BE2C (cell line): ENCODE measurements at places on chromosomes 6 and 20.
A peak's percentile ranks its signal among the peaks of the same experiment; 100 is the strongest.

DNA sequence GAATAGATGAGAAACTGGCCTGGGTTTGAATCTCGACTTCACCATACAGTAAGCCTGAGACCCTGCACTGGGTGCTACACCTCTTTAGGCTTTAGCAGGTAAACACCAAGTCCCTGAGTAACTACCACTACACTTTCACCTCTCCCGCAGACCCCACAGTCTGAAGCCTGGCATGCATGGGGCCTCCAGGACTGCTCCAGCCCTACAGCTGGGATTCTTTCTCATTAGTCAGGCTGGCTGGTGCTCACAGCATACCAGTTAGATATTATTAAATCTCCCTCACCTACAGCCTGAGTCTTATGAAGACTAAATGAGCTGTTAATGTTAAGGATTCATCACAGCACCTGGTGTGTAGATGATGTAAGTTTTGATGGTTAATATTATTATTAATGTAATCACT lies 388.7 kb downstream of the ARHGAP18 start:
- no peak for DNase-seq

GRCh38 chr6:150830439-150831165 lies 34.9 kb upstream of the MTHFD1L start:
- DNase-seq = no peak

- no peak for DNase-seq
These were observed 64.8 kb downstream of the JARID2 start for GRCh38 chr6:15310680-15311079.

- no peak for DNase-seq
These were observed 33.0 kb downstream of the CHRNA4 start for GRCh38 chr20:63328026-63328700.

DNA sequence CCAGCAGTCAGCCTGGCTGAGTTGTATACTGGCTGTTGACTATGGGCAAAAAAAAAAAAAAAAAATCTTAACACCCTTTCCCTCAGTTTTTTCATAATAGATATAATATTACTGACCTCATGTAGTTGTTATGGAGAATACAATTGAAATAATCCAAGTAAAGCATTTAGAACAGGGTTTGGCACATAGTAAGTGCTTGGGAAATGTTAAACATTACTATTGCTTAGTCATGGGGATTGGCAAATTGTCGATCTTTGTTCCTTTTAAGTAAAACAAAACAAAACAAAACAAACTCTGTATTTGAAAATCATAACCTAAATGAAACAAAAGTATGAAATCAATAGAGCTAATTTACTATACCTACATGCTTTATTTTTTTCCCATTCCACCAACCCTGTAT lies 458.4 kb downstream of the GRIK2 start:
- DNase-seq = no peak

- DNase-seq = no peak
These were observed 170.9 kb downstream of the KLHL32 start for GRCh38 chr6:97095311-97095850.

DNA sequence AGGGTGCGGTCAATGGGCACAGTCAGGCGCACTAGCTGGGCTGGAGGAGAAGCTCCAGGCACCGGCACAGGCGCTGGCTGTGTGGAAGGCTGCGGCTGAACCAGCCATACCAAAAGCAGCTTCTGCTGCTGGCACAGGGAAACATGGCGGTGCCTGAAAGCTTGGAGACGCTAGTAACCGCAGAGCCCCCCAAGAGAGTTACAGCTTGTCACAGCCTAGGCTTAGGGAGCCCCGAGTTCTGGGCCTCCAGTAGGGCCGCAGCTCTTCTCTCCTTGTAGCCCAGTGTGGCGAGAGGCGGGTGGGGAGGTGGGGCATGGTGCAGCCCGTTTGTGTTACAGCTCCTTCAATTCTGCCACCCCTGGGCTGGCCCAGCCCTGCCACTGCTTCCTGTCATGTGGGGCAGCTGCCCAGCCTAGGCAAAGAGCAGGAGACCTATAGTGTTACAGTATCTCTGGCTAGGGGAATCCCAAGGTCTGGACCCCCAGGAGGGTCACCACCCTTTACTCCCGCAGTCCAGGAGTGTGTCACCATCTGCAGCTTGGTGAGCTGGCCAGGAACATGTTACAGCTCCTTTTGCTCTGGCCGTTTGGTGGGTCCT lies 58.6 kb upstream of the MANEA start:
- peak; percentile 5 for DNase-seq

GRCh38 chr20:11130554-11131166 lies 456.9 kb upstream of the JAG1 start:
- no peak for DNase-seq

GRCh38 chr6:162999575-163000285 lies 272.0 kb downstream of the PACRG start:
- DNase-seq = no peak

- no peak for DNase-seq
These were observed 138.3 kb upstream of the CDYL start for GRCh38 chr6:4637691-4638433.

DNA sequence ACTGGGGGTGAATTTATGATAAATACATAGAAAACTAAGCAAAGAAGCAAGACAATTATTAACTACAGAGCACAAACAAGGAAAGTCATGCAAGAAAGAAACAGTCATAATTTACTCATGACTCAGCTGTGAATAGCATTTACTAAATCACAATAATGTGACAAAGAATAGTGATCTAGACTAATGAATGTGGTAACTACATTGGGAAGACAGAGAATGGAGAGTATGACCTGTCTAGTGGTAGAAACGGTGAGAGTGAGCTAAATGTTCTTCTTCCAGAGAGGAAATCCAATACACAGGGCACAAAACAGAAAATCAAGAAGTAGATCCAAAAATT lies 153.5 kb upstream of the DST start:
- no peak for DNase-seq

GRCh38 chr6:53349209-53349693 lies 501 bp upstream of the ELOVL5 start:
- no peak for DNase-seq

- no peak for DNase-seq
These were observed 7.0 kb upstream of the NINL start for GRCh38 chr20:25592135-25592852.

- no peak for DNase-seq
These were observed 478 bp upstream of the MTHFD1L start for GRCh38 chr6:150865043-150865405.

DNA sequence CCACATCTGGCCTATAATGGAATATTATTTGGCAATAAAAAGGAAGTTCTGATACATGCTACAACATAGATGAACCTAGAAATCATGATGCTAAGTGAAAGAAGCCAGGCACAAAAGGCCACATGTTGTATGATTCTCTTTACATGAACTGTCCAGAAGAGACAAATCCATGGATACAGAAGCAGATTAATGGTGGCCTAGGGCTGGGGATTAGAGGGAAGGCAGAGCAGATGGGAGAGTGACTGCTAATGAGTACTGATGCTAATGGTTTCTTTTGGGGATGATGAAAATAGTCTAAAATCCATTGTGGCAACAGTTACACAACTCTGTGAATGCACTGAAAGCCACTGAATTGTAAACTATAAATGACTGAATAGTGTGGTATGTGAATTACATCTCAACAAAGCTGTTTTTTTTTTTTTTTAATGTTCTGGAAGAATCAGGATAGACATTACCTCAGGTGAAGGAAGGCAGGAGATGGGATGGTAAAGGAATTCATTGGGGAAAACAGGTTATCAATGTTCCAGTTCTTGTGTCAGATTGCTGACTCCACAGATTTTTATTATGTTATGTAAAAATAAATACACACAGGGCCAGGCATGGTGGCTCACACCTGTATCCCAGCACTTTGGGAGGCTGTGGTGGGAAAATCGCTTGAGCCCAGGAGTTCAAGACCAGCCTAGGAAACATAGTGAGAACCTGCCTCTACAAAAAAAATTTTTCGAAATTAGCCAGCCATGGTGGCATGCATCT lies 8.9 kb upstream of the SOX12 start:
- DNase-seq = no peak

GRCh38 chr6:3571836-3572235 lies 115.0 kb upstream of the SLC22A23 start:
- no peak for DNase-seq

DNA sequence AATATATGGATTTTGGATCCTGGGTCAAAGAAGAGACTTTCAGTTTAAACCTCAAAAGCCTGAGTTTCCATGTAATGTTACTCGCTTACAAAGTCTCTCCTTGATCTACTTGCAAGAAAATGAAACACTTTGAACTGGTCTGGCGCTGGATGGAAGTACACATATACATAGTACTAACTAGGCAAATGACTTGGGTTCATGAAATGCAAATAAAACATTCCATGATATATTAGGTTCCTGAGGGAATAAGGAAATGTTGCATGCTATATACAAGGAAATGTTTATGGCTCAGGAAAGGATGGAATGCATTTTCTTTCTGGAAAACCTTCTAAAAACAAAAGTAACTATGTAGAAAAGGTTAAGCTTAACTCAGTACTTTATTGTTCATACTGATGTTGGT lies 11.4 kb upstream of the TXLNB start:
- no peak for DNase-seq

- no peak for DNase-seq
These were observed 7.4 kb downstream of the TMEM14C start for GRCh38 chr6:10730254-10730653.
